ENCODE measurements at places on chromosomes 6 and 20. TPM values are rescaled to one million over a fixed set of nuclear protein-coding genes. Genes with fewer than 3 reads are reported as not detected.

The APCDD1L gene
- total RNA-seq = 0.99 TPM

- DNase-seq = no peak
Measured at GRCh38 chr6:16754876-16755275, 6.4 kb downstream of the ATXN1 start.

The SAMD5 gene
- 4.0 TPM for total RNA-seq

- no peak for DNase-seq
Measured at GRCh38 chr20:16740365-16741072, 7.6 kb upstream of the OTOR start.

DNA sequence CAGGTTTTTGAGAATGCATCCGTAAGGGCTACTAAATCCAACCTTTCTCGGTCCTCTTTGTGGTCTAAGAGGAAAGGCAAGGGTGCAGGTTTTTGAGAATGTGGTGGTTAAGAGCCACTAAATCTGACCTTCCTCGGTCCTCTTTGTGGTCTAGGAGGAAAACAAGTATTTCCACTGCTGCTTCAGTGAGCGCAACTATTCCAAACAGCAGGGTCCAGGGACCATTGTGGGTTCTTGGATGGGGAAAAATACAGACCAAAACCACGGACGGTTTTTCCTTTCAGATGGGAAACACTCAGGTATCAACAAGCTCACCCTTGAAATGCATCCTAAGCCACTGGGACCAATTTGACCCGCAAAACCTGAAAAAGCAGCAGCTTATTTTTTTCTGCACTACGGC, 21.9 kb downstream of the BTBD9 start:
- peak; percentile 44 for DNase-seq

The CPXM1 gene
- 0.50 TPM for total RNA-seq

The RGS17 gene
- total RNA-seq = 5.9 TPM

The LTA gene
- not detected for total RNA-seq

GRCh38 chr20:6916938-6917337, 149.5 kb downstream of the BMP2 start:
- DNase-seq = no peak

GRCh38 chr20:62274332-62274950, 28.4 kb upstream of the ADRM1 start:
- no peak for DNase-seq

The RIPPLY2 gene
- not detected for total RNA-seq

GRCh38 chr6:53686355-53686940, 20.9 kb upstream of the KLHL31 start:
- DNase-seq = no peak

DNA sequence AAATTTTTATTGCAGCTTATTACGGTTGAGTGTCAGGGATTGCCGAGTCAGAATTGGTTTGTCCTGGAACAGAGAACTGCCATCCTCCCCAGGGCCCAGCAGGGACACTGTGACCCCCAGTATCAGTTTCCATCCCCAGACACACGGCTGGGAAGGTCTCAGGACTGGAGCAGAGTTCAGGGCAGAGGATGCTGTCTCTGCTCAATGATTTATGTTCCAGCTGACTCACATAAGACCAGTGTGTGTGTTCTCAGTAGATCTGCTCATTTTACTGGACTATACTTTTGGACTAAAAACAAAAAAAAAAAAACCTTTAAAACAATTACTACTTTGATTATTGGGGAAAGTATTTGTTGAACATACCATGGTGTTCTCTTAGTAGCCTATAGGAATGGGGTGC, 44.2 kb downstream of the FNDC1 start:
- DNase-seq = peak; percentile 70

The TBP gene
- total RNA-seq = 7.8 TPM

The LY6G6C gene
- total RNA-seq = not detected

GRCh38 chr20:35134472-35134871, 12.7 kb downstream of the EDEM2 start:
- DNase-seq = peak; percentile 25

DNA sequence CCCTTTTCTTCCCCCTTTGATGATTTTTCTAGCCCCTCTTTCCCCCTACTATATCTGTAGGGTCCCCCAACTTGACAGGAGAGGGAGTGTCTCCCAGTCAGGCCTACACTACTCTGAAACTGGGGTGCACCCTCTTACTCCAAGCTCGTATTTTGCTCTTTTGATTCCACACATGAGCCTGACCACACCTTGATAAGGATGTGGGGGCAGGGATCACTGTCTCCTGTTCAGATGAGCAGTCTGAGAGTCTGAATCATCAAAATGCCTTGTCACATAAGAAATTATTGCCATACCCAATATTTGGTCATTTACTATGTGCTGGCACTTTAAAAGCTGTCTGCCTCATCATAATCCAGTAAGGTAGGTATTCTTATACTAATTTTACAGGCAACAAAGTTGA, 15.9 kb downstream of the PNPLA1 start:
- DNase-seq = no peak

GRCh38 chr20:38428800-38429199, 6.3 kb downstream of the SNHG17 start:
- no peak for DNase-seq

GRCh38 chr6:47478233-47479139, 897 bp downstream of the CD2AP start:
- peak; percentile 36 for DNase-seq

DNA sequence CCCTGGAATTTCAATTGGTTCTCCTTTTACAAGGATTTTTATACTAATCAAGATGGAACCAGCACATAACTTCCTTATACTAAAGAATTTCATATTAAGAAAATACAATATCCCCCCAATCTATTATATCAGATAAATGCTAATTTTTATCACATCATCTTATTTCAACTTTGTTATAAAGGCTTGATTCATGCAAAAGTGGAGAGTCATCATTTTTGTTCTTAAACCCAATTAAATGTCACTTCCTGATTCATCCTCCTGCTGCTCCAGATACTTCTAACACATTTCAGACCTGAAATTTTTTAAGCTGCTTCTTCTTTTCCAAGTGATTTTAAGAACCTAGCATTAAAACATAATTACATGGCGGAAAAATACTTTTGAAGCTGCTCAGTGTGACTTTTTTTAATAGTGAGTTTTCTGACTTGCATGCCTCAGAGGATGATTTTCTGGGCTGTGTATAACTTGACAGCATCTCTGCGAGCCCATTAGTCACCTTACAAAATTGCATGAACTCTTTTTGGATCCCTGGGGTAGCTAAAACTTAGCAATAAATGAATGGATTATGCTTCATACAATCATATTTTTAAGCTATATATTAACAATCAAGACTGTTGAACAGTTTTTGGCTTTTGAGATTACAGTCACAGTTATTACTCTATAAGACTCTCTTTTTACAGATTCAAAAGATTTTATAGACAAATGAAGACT, 134.1 kb downstream of the ELOVL4 start:
- no peak for DNase-seq

GRCh38 chr6:114051031-114051430, 80.1 kb upstream of the HDAC2 start:
- no peak for DNase-seq

The TSPO2 gene
- not detected for total RNA-seq

- DNase-seq = peak; percentile 34
Measured at GRCh38 chr6:23145781-23146180, 576.4 kb downstream of the HDGFL1 start.

Data from fibroblast of lung (primary cell).